ENCODE measurements at places on chromosomes 1 and 21.

- no peak for DNase-seq
Observed at GRCh38 chr1:56490619-56491018, 88.7 kb downstream of the PLPP3 start.

GRCh38 chr1:101406681-101407080 lies 169.9 kb downstream of the S1PR1 start:
- no peak for DNase-seq

DNA sequence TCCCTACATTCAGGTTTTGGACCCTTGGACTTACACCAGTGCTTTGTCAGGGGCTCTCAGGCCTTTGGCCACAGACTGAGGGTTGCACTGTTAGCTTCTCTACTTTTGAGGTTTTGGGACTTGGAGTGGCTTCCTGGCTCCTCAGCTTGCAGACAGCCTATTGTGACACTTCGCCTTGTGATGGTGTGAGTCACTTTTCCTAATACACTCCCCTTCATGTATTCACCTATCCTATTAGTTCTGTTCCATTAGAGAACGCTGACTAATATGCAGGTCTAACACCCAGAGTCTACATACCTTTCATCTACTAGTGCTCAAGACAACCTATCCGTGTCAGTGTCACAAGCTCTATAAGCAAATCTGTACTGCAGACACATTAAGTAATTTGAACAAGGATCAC lies 605.3 kb downstream of the KCNT2 start:
- no peak for DNase-seq

GRCh38 chr21:34722684-34723300 lies 54.0 kb downstream of the CLIC6 start:
- DNase-seq = no peak

- peak; percentile 62 for DNase-seq
Observed at GRCh38 chr1:184801503-184801902, 46.8 kb upstream of the EDEM3 start.

DNA sequence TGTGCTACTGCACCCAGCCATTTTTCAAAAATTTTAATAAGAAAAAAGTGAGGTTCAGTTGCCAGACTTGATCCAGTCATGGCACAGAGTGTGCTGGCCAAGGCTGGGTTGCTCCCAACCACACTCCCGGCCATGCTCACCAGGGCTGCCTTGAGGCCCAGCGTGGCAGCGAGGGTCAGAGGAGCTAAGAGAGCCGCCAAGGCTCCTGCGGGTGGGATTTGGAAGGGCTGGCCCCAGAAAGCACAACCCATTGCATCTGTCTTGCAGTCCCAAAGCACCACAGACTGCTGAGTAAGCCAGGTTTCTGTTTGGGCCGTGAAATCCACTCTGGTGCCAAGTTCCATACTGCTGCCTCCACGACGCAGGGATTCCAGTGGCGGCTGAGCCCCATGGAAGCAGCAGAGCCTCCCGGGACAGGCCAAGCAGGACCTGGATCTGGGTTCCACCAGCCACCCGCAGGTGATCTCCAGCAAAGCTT lies 22.6 kb downstream of the ZBTB17 start:
- DNase-seq = no peak

DNA sequence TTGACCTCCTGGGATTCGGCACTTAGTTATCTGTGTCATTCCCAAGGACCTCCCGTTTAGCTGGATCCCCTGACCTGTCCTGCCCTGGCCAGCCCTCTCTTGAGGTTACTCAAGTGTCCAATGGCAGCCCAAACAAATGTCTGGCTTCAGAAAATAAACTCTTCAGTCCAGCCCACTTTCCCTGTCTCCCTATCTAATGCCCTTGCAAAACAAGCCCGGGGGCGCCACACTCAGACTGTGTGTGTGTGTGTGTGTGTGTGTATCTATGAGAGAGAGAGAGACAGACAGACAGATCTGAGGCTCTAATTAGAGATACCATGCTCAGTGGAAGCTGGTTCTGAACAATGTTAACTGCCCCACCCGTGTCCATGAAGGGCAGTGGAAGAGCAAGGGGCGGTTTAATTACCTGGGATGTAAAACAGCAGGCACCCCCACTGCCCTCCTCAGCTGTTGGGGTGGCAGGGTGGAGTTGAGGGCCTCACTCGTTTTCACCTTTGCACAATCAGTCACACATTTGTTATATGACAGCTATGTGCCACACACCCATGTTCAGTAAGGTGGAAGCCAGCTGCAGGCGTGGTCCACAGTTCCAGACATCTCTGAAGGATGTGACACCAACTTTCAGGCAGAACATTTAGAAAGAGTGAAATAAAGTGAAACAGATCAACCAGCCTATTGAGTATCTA lies 57.4 kb downstream of the B3GALT5 start:
- DNase-seq = no peak

DNA sequence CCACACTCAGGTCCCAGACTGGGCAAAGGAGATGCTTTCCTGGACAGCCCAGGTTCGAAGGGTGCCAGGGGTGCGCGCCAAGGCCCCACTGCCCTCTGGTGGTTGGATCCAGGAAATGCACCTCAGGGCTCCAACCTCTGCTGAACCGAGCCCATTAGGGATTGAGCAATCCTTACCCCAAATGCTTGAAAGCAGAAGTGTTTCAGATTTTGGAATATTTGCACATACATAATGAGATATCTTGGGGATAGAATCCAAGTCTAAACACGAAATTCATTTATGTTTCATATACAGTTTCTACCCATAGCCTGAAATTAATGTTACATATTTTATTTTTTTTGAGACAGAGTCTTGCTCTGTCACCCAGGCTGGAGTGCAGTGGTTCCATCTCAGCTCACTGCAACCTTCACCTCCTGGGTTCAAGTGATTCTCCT lies 57.4 kb downstream of the SLC9A1 start:
- DNase-seq = no peak

GRCh38 chr1:61273167-61273705 lies 190.9 kb downstream of the NFIA start:
- DNase-seq = no peak

GRCh38 chr1:197017558-197018146 lies 40.3 kb downstream of the CFHR5 start:
- no peak for DNase-seq

DNA sequence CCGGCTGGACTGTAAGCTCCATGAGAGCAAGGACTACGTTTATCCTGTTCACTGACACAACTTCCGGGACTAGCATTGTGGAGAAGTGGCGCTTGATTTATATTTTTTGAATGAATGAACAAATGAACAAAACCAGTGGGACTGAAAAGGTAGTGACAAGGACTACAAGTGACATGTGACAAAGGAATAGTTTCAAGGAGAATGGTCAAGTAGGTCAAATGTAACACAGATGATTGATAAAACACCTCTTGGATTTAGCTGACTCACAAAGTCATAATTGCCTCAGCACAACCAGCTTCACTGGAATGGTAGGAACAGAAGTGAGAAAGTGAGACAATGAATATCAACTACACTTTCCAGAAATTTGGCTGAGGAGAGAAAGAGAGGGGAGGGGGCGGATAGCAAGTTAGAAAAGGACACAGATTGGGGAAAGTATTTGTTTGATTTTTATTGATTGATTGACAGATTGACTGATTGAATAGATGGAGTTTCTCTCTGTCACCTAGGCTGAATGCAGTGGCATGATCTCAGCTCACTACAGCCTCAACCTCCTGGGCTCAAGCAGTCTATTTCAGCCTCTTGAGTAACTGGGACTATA lies 14.2 kb downstream of the MTF1 start:
- DNase-seq = no peak

GRCh38 chr1:15849775-15850324 lies 2.3 kb downstream of the SPEN start:
- no peak for DNase-seq

DNA sequence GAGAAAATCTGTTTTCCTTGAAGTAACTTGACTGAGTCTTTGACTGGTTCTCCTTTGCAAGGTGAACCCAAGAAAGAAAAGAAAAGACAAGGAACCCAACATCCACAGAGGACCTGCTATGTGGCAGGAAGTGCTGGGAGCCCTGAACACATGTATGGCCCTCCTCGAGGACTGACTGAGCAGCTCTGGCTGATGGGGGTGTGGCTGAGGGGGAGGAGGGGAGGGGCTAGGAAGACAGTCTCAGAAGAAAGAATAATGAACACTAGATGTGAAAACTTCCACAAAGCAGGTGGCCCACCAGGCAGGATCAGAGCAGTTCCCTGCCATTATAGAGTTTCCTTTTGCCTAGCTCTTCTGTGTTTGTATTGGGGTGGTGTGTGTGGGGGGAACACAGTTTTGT lies 26.1 kb downstream of the NENF start:
- no peak for DNase-seq

DNA sequence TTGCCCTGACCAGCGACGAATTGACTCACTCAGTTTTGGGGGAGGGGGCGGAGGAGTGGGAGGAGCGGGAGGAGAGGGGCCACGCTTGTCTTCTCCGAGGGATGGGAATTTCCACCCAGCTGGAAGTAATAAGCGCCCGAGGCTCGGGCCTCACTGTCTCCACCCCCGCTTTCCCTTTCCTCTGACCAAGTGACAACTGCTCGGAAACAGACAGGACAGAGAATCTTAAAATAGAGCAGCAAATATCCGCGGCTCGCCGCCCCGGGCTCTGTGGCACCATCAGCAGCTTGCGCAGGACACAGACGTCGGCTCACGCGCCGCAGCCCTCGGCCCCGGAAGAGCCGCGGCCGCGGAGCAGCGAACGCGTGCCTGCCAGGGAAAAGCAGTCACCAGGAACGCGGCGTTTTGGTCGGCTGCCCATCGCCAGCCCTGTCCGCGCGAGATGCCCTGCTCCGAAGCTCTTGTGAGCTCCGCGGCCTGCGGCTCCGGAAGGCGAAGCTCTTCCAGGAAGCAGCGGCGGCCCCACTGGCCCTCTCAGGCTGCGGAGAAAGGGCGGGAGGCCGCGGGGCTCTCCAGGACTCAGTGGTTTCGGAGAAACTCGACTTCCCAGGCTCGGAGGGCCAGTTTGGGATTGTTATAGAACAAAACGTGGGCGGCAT lies 10.7 kb upstream of the RGS16 start:
- no peak for DNase-seq

GRCh38 chr1:214455479-214455878 lies 95.9 kb downstream of the PTPN14 start:
- no peak for DNase-seq

DNA sequence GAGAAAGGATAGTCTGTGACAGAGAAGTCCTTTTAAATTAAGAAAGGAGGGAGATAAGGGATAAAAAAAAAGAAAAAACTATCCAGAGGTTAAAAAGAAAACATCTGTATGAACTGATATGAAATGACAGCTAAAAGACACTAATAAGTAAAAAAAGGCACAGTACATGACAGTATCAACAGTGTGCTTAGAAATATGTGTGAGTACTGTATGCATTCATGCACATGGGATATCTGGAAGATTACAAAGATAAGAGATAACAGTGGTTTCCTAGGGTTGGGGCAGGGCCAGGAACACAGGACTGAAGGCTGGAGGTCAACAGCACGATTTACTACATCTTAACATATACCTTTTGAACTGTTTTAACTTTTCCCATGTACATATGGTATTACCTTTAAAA lies 13.3 kb downstream of the PTP4A2 start:
- no peak for DNase-seq

DNA sequence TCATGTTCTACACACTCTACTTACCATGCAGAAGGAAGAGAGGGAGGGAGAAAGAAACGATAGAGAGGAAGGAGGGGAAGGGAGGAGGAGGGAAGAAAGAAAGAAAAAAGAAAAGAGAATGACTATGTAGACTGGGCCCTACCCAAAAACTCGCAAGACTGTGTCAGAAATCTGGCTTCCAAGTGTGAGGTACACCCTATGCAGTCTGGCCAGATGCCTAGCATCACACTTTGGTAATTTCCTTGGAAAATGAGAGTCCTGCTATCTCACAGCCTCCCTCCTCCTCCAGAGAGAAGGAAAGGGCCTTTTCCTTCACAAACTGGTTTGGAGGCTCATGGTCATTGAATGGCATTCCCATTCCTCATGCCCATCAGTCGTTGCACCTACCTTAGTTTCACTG lies 86.4 kb upstream of the LRRC8D start:
- no peak for DNase-seq

- no peak for DNase-seq
Observed at GRCh38 chr1:161070761-161071160, 1.1 kb upstream of the ARHGAP30 start.

DNA sequence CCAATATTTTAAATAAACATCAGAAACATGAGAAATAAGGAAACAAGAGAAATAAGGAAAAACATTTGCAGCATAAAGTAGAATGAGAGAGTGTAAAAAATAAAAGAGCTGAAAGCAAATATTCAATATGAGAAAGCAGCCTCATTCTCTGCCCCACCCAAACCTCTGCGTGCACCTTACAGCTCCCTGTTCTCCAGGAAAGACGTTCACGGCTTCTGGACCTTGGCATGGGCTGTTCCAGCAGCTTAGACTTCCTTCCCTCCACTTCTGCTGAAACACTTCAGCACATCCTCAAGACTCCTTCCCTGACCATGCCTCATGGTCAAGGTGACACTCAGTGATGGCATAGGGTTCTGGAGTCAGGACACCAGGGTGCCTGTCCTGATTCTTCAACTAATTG lies 23.3 kb downstream of the ALPL start:
- no peak for DNase-seq

DNA sequence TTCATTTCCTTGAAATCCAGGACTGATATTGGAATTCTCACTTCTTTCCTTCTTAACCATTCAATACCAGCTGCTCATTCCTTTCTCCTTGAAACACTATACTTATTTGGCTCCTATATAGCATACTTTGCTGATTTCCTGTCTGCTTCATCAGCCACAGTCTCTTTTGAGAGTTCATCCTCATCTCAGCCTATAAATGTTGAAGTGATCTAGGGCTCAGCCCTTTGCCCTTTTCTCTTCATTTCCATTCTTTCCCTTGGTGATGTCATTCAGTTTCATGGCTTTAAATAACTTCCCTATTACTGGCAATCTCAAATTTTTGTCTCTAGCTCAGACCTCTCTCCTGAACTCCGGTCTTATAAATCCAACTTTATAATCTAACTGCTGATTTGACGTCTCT lies 24.1 kb upstream of the RABGAP1L start:
- no peak for DNase-seq

DNA sequence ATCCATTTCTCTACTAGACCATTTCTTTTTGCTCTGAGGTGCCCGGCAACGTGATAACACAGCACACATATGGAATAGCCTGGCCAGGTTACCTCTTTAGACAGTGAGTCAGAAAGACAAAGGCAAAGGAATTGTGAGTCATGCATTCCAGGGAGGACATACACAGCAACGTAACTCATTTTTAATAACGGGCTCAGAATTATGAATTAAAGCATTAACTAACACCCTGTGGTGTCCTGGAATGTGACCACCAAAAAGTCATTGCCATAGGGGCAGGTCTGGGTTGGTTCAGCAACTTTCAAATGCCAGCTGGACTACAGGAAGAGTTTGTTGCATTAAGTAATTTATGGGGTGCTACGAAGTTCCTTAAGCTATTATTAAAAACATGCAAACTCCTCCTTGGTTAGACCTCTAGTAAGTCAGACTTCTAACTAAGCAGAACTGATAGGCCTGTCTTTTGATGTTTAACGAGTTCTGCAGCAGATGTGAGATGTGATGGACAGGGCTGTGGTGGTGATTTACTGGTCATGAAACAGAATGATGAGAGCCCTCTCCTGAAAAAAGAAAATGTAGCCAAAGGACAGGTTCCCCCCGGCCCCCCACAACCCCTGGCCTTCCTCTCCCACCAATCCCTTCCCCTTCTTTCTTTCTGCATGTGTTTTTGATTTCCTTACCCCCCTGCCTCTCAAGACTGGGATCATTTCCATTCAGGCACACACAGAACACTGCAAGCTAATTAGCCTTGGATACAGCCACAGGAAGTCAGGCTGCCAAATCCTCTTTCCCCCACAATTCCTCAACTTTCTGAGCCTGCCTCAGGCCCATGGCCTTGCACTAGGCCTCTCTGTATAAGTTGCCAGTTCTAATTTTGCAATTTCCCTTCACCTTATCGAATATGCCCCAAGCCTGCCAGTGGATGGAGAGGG lies 88.9 kb upstream of the HAO2 start:
- DNase-seq = peak; percentile 49
